ENCODE measurements at places on chromosomes 11 and 22.

DNA sequence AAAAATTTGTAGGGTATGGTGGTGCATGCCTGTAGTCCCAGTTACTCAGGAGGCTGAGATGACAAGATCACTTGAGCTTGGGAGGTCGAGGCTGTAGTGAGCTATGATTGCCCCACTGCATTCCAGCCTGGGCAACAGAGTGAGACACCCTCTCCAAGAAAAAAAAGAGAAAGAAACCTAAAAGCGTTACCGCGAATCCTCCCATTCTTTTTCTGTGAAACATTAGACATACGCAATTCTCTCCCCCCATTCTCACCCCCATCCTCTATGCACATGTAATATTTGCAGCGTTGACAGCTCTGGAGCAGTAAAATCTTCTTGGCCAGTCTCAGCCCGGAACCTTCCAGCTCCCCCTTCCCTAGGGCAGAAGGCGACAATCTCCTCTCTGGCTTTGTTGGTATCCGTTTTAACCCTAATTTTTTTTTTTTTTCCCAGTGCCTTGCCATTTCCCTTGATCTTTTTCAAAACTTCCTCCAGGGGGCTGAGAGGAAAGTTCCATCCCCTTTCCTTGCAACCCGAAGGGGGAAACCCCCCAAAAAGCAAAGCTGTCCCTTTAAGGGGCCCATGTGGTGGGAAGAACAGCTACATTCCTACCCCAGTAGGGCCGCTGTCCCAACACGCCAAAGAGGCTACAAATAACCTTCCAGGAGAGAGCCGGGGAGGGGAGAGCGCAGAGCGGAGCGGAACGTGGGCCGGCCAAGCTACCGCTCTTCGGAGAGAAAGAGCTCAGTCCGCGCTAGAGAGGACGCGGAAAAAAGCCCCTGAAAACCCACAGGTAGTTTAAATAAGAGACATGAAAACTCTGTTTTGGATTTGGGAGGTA lies 1.9 kb downstream of the LRP4 start:
- DNase-seq: no peak

DNA sequence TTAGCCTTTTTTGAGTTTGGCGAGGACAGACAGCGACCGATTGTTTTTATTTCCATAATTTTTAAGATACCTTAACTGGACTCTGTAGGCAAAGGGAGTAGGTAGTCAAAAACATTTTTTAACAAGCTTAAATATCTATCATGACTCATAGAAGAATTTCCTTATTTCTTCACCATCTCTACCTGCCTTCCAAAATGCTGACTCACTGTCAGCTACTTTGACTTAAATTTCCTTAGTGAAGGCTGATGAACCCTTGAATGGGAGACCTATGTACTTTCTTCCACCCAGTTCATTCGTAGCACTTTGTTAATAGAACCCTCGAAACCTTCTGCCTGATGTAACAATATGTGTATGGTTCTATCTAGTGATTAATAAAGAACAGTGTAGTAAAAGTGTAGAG lies 1.1 kb upstream of the MTMR2 start:
- no peak for DNase-seq

GRCh38 chr22:28594797-28595462 lies 84.7 kb downstream of the TTC28 start:
- DNase-seq: no peak

DNA sequence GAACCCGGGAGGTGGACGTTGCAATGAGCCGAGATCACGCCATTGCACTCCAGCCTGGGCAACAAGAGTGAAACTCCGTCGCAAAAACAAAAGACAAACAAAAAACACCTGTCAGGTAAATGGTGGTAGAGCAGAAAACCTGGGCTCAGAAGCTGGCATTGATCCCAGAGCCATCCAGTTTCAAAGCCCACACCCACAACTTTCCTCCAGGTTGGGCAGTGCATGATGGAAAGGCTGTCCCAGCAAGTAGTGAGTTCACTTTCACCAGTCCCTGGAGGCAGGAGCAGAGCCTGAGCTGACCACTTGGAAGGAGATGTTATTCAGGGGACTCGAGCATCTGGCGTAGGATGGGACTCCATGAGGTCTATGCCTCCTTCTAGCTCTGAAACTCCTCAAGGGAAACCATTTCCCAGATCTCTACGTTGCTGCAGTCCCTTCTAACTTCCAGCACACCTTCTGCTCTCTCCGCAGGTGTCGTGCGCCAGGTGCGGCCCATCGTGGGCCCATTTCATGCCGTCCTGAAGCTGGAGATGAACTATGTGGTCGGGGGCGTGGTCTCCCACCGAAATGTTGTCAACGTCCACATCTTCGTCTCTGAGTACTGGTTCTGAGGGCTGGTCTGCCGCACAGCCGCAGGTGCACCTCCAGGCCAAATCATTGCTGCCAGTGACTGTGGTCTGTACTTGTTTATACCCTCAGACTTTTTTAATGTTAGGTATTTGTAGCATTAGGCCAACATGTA lies 71.6 kb upstream of the ATXN10 start:
- no peak for DNase-seq

DNA sequence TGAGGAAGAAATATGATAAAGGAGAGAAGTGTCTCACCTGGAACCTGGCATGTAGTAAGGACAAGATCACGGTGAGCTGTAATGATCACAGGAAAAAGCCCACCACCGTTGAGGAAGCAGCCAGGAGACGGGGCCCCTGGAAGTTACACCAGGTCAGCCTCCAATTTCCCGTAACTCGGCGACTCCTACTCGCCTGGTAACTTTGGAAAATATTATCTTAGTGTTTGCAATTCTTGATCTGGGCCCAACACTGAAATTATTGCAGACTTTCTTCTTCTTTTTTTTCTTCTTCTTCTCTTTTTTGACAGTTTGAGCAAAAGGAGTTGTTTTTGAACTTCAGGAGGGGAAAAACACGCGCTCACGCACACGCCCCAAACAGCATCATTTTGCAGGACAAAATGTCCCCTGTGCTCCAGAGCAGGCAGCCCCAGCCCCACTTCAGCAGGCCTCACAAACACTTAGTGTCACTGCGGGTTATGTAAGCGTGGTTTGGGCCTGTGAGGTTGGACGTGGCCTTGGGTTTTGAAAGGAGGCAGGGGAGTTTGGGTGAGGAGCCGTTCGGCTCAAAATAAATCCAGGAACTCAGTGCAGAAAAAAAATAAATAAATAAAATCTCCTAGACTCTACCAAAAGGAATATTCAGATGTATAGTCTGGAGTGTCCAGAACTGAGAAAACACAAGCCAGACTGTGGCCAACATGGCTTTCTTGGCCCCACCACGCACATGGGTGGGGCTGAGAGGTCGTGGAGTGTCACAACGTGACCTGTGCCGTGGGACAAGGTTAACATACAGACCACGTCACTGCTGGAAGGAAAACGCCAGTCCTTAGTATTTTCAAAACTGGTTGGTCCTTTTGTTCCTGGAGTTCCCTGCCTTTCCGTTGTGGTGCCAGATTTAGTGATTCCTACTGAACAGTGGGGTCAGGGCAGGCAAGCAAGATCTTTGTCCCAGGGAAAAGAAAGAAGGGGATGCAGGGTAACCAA lies 26.3 kb upstream of the MN1 start:
- DNase-seq: no peak

DNA sequence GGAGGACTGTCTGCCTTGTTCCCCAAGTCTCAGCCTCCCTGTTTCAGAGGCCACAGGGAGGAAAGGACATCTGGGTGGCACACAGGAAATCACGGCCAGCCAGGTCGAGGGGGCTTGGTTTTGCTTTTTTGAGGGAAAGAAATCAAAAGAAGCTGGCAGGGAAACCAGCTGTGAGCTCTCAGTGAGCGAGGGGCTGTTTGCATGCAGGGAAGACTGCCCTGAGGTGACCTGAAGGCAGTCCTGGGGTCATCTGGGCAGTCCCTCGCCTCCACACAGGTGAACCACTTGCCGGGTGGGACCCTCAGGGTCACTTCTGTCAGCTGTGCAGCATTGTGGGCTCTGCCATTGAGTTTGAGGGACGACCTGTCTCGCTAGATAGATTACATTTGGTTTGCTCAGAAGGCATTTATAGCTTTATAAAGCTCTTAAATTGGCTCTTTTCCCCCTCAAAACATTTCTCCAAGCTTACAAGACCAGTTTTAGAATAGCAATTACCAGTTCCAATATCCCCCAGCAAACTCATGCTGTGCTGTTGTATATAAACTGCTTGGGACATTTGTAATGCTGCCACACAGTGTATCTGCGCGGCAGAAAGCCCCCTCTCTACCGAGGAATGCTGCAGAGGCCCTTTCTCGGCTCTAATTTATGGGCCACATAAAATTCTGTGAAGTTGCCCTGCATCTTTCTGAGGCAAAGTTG lies 28.3 kb downstream of the PKNOX2 start:
- no peak for DNase-seq

DNA sequence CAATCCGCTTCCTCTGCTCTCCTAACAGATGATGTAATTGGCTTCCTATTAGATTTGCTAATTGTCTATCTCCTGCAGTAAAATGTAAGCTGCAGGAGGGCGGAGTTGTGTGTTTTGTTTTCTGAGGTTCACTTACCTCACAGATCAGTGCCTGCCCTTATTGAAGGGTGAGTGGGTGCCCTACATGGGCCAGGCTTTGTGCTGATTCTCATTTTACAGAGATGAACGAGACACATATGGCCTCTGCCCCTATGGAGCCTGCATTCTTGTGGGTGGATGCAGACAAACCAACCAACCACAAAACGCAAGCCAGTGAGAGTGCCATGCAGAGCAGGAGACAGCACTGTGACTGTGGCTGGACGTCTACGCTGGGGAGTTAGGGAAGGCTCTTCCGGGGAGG lies 9.9 kb downstream of the TESMIN start:
- no peak for DNase-seq

- peak; percentile 67 for DNase-seq
These were observed 8.1 kb downstream of the SCARF2 start for GRCh38 chr22:20429254-20430100.

GRCh38 chr22:27766679-27767078 lies 34.9 kb downstream of the MN1 start:
- DNase-seq: no peak

DNA sequence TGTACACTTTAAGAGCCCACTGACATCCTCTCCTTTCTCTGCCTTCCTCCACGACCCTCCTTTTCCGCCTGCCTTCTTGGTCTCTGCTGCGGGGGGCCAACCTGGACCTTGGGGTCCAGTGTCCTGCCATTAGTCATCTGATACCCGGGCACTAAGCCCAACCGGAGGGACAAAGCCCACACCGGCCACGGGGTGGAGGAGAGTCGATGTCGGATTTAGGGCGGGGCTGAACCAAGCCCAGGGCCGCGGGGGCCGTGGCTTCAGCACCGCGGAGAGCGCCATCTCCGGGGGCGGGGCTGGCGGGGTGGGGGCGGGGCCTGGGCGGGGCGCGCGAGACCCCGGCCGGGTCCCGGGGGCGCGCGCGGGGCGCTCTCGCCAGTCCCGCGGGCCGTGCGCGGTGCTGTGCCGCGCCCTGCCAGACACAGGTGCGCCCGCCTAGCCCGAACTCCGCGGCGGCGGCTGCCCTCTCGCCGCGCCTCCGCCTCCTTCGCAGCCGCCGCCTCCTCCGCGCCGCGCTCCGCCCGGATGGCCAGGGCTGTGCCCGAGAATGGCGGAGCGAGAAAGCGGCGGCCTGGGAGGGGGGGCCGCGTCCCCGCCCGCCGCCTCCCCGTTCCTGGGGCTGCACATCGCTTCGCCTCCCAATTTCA lies at the start of gene MAPK8IP1:
MAPK8IP1 (plus strand) TSS at position 378 of the 647 bp plus-strand sequence; CDS start at position 548, 170 bp downstream.
- DNase-seq: peak; percentile 13

DNA sequence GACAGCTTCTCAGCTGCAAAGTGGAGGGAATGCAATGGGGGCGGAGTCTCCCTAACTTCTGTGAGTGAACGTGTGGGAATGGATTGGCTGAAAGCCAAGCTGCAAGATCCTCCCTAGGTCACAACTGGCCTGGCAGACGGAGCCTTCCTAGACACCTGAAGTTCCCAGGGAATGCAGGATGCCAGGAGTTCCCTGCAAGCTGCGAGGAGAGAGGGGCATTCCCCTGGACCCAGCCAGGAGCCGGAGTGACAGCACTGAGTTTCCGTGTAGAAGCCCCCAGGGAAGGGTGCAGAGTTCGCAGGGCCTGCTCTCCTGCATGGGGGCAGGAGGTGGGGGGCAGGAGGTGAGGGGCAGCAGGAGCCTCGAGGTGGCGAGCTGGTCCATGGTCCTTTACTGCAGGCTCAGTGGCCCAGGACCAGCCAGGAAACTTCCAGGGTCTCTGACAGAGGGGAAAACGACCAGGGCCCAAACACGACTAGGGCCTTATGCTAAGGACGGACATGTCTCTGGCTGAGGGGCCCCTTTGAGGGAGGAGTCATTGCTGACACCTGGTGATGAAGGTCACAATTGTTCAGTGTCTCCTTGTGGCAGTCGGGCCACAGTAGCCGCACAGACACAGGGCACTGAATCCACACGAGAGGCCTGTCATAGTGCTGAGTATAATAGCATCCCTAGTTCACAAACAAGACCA lies 141.4 kb downstream of the FBXO7 start:
- DNase-seq: no peak

DNA sequence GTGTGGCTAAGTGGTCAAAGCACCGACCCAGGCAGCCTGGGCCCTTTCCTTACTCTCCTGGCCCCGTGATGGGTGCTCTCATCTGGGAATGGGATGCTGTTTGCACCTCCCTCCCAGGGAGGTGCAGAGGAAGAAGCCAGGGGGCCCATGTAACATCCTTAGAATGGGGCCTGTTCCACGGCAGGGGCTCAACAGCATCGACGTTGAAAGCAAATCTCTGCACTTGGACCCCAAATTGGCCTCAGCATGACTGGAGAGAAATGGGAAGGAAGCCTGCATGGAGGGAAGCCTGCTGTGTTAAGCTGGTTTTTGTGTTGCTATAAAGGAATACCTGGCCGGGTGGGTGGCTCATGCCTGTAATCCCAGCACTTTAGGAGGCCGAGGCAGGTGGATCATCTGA lies 1288.4 kb downstream of the TBC1D22A start:
- no peak for DNase-seq

GRCh38 chr22:36258701-36259614 lies 6.0 kb downstream of the APOL1 start:
- no peak for DNase-seq

GRCh38 chr11:64729851-64730382 lies 6.9 kb upstream of the NRXN2 start:
- DNase-seq: no peak

GRCh38 chr11:93585758-93586157 lies 42.6 kb upstream of the SMCO4 start:
- no peak for DNase-seq

- DNase-seq: no peak
These were observed 114.3 kb upstream of the CSNK2A3 start for GRCh38 chr11:11467312-11467711.

GRCh38 chr22:29702931-29703501 lies 16.8 kb upstream of the CABP7 start:
- DNase-seq: no peak

DNA sequence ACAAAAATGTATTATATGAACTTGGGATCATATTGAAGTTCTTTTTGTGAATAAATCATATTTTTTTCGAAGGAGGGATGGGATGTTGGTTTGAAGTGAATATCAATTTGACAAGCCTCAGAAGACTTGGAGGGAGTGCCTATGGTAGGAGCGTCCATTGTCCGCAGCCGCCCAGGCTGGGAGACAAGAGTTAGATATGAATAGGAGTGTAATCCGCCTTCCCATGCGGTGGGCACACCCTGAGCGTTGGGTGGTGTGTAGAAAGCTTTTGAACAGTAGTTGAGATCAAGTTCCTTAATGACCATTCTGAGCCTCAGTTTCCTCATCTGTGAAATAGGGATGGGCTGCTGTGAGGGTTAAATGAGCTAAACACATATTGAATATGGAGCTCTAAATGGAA lies 7.0 kb downstream of the CD82 start:
- DNase-seq: no peak

Data from stimulated activated CD8-positive, alpha-beta memory T cell treated with anti-CD3 and anti-CD28 coated beads, Interleukin-4, amount 100 ng/mL, for 1 hour (primary cell).